ENCODE measurements at places on chromosomes 5 and 9. TPM values are rescaled to one million over a fixed set of nuclear protein-coding genes. Genes with fewer than 3 reads are reported as not detected.

The UBE2QL1 gene
- total RNA-seq, result not detected

GRCh38 chr5:76870046-76870445 is 20.2 kb downstream of the S100Z start:
- no peak for DNase-seq

The PCSK1 gene
- not detected for total RNA-seq

GRCh38 chr5:35777358-35778087 is 79.2 kb upstream of the IL7R start:
- peak; percentile 59 for DNase-seq

DNA sequence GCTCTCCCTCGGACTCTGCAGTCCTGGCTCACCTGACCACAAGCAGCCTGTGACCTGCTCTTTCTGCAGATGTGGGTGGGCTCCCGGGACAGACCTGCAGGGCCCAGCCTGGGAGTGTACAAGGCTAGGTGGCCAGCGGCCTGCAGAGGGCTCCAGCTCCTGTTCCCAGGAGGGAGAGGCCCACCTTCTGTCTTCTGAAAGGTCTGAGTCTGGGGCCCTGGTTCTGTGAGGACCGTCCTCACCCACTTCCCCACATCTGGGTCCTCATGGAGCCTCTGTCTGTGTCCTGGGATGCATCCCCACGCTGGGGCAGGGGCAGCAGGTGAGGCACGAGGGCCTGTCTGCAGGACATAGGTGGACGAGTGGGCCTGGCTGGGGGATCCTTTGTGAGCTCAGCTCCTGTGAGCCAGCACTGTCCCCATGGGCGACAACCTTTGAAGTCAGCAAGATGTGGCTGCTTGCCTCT is 43.7 kb downstream of the PHF2 start:
- no peak for DNase-seq

The ARHGEF28 gene
- total RNA-seq, result 13.6 TPM

GRCh38 chr5:78666041-78666444 is 17.5 kb upstream of the LHFPL2 start:
- no peak for DNase-seq

- DNase-seq, result no peak
These were observed 17.0 kb upstream of the NTNG2 start for GRCh38 chr9:132144708-132145365.

- DNase-seq, result no peak
These were observed 48.9 kb upstream of the GRHPR start for GRCh38 chr9:37373621-37374020.

The SH3TC2 gene
- 16.9 TPM for total RNA-seq

- DNase-seq, result no peak
These were observed 13.3 kb downstream of the HACD4 start for GRCh38 chr9:21018177-21018576.

The PDCD1LG2 gene
- total RNA-seq, result 8.8 TPM

The CAAP1 gene
- total RNA-seq, result 13.5 TPM

- DNase-seq, result no peak
These were observed 23.0 kb downstream of the SPARC start for GRCh38 chr5:151663617-151664293.

GRCh38 chr5:65812648-65813047 is 90.6 kb downstream of the NLN start:
- DNase-seq, result no peak

The PRRT1B gene
- total RNA-seq, result not detected

GRCh38 chr9:35116539-35116897 is 856 bp upstream of the ATOSB start:
- no peak for DNase-seq

- no peak for DNase-seq
These were observed 269.1 kb upstream of the MSX2 start for GRCh38 chr5:174455301-174455700.

DNA sequence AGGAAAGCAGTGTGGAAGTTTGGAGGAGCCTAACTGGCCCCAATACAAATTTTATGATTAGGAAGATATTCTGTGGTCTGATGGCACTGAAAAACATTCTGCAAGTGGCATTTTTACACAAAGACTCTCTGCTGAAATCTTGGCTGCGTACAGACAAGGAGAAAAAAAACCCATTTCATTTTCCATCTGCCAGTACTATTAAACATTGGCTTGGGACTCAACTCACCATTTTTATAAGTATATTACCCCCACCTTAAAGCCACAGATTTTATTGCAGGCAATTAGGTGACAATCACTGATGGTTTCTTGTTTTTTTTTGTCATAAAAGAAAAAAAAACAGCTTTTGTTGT is 206.9 kb downstream of the PTTG1 start:
- DNase-seq, result no peak

DNA sequence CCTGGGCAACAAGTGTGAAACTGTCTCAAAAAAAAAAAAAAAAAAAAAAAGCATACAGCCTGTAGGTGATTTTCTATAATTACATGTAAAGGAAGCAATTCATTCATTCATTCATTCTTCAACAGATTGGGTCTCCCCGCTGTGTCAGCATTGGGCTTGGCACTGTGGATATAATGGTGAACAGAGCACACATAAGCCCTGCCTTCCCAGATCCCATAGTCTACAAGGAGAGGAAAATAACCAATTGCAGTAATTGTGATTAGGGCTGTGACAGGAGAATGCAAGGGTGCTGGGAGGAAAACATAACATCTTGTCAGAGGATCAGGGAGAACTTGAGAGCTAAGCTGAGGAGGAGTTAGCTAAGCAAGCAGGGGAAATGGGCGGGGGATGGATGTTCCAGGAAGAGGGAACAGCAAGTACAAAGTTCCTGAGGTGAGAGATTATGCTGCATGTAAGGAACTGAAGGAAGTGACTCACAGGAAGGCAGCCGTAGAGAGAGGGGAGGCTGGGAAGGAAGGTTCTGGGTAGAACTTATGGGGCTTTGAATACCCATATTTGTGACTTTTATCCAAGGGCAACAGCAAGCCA is 24.0 kb upstream of the KLF9 start:
- DNase-seq, result peak; percentile 40

The FIBCD1 gene
- 0.08 TPM for total RNA-seq

DNA sequence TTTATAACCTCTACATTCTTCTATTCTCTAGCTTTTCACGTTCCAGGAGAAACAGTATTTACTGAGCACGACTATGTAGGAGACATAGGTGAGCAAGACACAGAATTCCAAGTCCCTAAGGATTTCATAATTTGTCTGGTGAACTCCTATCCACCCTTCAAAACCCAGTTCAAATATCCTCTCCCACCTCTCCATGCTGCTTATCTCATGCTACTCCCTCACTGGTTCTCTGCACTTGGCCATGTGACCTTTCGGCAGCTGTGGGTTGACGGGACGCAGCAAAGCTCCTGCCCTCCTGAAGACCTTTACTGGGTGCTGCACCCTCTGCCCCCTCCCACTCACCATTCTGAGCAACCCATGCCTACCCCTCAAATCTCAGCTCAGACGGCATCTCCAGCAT is 173.2 kb downstream of the RGS3 start:
- no peak for DNase-seq
